Activated gamma-delta T cell (primary cell): ENCODE measurements at places on chromosomes 2 and 18.

GRCh38 chr2:43841949-43842865, 3.4 kb downstream of the ABCG8 start:
- DNase-seq, result no peak

- no peak for DNase-seq
Measured at GRCh38 chr2:71704688-71705087, 251.3 kb downstream of the DYSF start.

- no peak for DNase-seq
Measured at GRCh38 chr2:240619506-240620148, 5.7 kb upstream of the GPR35 start.

GRCh38 chr2:30522421-30522820, 75.4 kb downstream of the LCLAT1 start:
- no peak for DNase-seq

GRCh38 chr2:20049637-20050036, 1.8 kb downstream of the LAPTM4A start:
- DNase-seq, result no peak

- no peak for DNase-seq
Measured at GRCh38 chr2:175442441-175442840, 260.9 kb upstream of the ATP5MC3 start.

DNA sequence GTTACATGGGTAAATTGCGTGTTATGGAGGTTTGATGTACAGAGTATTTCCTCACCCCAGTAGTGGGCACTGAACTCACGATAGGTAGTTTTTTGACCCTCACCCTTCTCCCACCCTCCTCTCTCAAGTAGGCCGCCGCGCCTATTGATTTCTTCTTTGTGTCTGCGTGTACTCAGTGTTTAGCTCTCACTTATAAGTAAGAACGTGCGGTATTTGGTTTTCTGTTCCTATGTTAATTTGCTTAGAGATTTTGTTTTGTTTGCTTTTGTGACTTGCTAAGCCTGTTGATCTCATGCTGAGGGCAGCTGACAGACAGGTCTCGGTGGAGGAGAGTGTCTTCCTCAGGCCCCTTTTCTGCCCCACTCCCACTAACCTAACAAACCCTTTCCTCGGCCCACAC, 36.2 kb downstream of the ACOXL start:
- no peak for DNase-seq

DNA sequence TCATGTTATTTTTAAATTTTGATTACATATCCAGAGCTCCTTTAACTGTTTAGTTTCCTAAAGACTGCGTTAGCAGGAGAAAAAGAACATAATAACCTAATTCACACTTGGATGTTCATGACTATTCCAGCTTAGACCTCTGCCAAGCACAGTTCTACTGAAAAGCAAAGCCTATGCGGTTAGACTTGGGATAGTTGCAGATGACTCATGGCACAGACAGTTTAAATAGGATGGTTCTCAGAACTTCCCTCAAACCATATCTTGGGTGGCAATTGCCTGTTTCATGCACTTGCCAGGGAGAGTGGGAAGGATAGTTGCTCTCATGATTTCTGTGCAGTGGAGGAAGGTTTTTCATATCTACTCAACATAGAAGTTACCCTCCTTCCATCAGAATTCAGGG, 149.7 kb upstream of the KLHL29 start:
- DNase-seq, result no peak

- no peak for DNase-seq
Measured at GRCh38 chr18:31920277-31920676, 22.7 kb downstream of the TRAPPC8 start.

DNA sequence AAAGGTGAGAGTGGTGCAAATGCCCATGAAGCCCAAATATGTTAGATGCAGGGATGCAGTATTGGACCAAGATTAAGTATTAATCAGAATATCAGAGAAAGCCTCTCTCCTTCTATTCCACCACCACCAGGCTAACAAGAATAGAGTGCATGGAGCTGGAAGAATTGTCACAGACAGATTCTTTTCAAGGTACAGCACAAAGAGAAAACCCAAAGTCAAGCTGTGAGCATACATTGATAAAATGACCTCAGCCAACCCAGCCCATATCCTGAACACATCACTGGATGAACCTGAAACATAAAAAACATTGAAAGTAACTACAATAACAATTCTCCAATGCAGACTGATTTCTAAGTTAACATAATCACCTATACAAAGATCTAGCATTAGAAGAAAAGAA, 445.7 kb upstream of the NETO1 start:
- DNase-seq, result no peak

- DNase-seq, result no peak
Measured at GRCh38 chr2:101837354-101837753, 139.8 kb downstream of the MAP4K4 start.

GRCh38 chr2:211045025-211045424, 488.6 kb downstream of the CPS1 start:
- DNase-seq, result no peak

- DNase-seq, result no peak
Measured at GRCh38 chr18:10872304-10872703, 277.1 kb downstream of the PIEZO2 start.

DNA sequence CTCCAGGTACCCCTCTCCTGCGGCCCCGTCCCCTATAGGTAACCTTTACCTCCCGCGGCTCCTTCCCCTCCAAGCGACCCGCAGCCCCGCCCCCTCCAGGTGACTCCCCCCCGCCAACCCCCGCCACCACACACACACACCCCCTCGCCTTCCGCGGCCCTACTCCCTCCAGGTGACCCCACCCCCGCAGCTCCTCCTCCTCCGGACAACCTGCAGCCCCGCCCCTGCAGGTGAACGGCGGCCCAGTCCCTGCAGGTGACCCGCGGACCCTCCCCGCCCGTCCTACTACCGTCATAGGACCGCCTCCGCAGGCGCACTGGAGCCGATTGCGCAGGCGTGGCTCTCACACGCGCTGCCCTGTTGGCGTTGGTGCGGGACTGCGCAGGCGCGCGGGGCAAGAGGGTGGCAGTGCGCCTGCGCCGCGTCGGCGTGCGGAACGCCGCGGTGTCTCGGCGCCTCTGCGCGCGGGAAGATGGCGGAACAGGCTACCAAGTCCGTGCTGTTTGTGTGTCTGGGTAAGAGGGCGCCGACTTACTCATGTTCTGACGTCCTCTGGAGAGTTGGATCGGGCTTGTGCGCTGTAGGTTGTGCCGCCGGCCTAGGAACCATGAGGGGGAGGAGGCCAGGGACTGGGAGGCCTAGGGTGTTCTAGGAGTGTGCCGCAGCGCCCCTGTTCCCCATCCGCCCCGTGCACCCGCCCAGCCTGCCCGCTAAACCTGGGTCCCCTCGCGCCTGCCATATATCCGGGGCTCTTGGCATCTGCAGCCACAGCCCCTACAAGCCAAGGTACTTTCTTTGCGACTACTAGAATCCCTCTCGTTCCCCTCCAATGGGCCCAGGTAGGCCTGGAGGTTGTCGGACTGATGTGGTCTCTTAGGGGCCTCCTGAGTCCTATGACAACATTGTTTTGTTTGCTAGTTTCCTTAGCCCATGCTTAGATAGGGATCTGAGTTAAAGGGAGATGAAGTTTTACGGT, at the start of gene ACP1:
ACP1 (plus strand) TSS at position 455 of the 976 bp plus-strand sequence; CDS start at position 473, 18 bp downstream.
- peak; percentile 94 for DNase-seq

- DNase-seq, result no peak
Measured at GRCh38 chr2:88187927-88188326, 17.8 kb downstream of the THNSL2 start.

- no peak for DNase-seq
Measured at GRCh38 chr2:3173031-3173430, 204.6 kb downstream of the EIPR1 start.

GRCh38 chr2:120513776-120514357, 167.9 kb downstream of the INHBB start:
- no peak for DNase-seq

DNA sequence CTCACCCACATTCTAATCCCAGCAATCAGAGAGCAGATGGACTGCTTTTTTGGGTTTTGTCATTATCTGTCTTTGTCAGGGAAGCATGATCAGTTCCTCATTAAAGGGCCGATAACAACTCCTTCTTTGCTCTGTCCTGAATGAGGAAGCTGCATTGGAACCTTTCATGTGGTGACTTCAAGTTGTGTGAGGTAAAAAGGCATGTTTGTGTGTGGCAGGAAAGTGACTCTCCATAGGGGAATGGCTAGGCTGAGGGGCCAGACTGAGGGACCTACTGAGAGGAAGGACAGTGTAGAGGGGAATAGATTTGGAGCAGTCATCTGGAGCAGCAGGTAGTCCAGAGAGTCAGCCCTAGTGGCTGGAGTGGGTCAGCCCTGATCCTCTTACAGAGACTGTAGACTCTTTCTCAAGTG, 23.6 kb upstream of the LRRTM1 start:
- no peak for DNase-seq

- DNase-seq, result no peak
Measured at GRCh38 chr2:3451169-3451568, 68.2 kb downstream of the ADI1 start.

DNA sequence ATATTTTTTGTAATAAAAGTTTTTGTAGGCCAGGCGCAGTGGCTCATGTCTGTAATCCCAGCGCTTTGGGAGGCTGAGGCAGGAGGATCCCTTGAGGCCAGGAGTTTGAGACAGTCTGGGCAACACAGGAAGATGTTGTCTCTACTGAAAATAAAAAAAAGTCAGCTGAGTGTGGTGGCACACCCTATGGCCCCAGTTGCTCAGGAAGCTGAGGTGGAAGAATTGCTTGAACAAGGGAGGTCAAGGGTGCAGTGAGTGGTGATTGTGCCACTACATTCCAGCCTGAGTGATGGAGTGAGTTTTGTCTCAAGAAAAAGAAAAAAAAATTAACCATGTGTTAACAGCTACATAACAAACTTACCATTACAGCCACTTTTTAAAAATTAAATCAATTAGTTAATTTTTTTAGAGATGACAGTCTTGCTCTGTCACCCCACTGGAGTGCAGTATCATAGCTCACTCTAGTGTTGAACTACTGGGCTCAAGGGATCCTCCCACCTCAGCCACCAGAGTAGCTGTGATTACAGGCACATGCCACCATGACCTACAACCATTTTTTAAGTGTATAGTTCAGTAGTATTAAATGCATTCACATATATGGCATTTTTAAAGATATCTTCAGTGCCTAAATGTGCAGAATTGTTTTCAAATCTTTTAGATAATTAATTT, 67.2 kb upstream of the ACYP2 start:
- no peak for DNase-seq

DNA sequence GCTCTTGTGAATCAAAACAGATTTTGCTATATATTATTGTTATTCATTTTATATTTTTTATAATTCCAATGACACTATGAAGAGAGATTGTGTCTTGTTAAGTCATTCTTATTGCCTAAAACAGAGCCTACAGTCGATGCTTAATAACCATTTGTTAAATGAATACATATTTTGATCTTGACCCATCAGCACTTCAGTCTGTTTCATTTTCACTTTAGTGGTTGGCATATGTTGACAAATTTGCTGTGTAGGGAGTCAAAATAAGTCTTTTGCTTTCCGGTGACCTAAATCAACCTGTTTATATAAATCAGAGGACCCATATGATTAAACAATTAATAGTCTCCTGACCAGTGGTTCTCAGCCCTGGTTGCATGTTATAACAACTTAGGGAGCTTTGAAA, 97.1 kb downstream of the TXNL1 start:
- DNase-seq, result no peak

DNA sequence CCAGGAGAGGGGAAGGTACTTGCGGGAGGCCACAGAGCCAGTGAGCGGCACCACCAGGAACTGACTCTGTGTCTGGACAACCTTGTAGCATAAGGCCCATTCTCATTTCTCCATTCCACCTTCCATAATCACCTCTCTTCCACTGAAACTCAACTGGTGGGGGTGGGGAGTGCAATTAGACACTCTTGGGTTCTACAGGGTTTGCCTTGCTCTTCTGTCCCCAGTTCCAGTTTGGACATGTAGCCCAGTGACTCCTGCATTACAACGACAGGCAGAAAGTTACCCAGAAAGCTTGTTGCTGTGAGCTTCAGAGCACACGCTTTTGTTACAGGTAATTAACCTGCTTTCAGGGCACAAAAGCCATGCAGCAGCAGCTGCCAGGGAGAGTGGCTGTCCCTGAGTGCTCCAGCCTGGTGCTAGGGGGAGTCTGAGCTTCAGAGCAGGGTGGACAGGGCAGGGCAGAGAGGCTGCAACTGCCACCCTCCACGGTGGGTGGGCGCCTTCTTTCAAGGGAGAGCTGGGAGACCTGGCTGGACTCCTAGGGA, 65.2 kb downstream of the COPS8 start:
- no peak for DNase-seq

- no peak for DNase-seq
Measured at GRCh38 chr18:70221156-70221914, 15.8 kb upstream of the RTTN start.

GRCh38 chr2:54750040-54750439, 26.6 kb downstream of the EML6 start:
- no peak for DNase-seq

GRCh38 chr2:84126530-84126929, 332.6 kb downstream of the SUCLG1 start:
- DNase-seq, result no peak

DNA sequence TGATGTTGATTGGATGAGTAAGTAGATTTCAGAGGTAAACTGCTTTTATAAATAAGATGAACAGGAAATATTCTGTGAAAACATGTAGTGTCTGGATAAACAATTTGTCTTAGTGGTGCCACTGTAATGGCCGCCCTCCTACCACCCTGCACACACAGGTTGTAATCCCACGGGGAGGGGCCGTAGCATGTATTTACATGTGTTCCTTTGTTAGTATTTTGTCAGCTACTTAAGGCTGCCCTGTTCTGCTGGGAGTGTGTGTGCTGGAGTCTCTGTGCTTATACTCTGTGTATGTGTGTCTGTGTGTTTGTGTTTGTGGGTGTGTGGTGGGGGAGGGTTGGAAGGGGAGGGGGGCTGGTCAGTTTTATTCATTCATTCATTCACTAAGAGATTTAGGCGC, 5.1 kb downstream of the TSHZ1 start:
- no peak for DNase-seq

DNA sequence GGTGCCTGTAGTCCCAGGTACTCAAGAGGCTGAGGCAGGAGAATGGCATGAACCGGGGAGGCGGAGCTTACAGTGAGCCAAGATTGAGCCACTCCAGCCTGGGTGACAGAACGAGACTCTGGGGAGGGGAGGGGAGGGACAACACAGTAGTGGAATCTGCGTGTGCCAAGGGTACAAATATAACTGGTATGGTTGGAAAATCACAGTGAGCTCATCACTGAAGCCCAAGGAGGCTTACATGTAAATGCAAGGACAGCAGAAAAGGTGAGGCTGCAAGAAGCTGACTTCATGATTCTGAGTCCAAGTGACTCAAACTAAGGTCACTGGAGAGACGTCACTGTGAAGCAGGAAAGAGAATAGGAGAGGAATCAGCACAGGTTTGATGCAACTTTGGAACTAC, 9.2 kb downstream of the SEPTIN10 start:
- DNase-seq, result no peak

DNA sequence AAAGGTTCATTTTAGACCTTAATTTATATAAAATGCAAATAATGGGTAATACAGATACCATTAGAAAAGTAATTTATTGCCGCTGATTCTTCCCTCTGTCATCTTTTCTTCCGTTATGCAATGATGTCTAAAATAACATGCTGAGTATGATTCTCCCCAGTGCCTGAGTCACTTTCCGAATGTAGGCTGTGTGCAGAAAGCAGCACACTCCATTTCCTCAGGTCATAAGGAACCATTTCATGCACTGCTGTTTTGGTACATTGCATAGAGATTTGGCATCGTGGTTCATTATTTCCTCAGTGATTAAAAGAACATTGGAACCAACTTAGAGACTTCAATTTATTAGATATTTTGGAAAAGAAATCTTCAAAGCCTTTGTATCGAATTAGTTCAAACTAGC, 173.5 kb downstream of the CDH2 start:
- no peak for DNase-seq

- no peak for DNase-seq
Measured at GRCh38 chr2:240469740-240470139, 34.3 kb downstream of the GPC1 start.
